Right atrium auricular region (tissue), 2 donors: ENCODE measurements at places on chromosomes 12 and 14.

GRCh38 chr12:46160101-46160980, 108.5 kb downstream of the SLC38A1 start:
- no peak for DNase-seq

GRCh38 chr14:81480741-81481140, 52.9 kb downstream of the SEL1L start:
- no peak for DNase-seq

DNA sequence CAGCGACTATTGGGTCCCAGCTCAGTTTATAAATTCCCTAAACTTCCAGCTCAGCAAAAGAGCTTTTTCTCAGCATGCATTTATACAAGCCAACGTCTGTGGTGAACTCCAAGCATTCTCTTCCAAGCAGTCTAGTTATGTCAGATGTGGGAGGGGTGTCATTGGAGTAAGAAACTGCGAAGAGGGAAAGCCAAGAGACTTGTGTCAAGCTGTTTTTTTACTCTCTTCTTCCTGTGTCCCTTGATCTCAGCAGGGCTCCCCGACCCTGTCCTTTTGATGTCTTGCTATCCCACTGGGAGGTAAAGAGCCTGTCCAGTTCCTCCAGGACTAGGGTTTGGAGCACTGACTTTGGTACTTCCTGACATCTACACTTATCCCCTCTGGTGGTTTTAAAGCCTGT, 69.0 kb downstream of the PPM1H start:
- no peak for DNase-seq

GRCh38 chr14:35944847-35945246, 118.7 kb downstream of the BRMS1L start:
- no peak for DNase-seq

- no peak for DNase-seq
Measured at GRCh38 chr12:61896436-61896835, 363.8 kb upstream of the USP15 start.

DNA sequence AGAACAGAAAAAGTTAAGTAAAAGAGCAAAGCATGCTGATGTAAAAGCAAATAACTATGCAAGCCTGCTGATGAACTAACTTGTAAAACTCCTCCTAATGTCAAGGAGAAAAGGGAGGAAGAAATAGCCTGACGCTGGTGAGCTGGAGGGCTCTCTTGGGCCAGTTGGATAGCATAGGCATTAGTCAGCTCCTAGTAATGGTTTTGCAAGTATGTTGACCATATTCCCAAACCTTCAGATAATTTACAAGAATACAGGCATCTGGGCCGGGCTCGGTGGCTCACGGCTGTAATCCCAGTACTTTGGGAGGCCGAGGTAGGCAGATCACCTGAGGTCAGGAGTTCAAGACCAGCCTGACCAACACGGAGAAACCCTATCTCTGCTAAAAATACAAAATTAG, 871.4 kb downstream of the C12orf50 start:
- DNase-seq: no peak

DNA sequence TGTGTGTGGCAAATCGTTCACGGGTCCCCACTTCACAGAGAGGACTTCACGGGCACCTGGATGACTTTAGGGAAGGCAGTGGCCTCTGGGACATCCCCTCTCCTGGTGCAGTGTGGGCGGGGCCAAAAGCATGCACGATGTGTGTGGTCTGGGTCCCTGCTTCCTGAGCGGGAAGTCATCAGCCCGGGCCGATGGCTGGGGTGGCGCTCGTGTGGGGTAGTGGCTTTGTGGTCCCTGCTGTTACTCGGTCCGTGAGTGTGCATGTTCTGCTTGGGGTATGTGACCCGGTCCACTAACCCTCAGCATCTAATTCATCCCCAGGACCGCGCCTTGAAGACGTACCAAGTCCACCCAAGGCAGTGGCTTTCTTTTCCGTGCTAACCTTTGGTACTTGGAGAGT, 142.5 kb upstream of the RTL1 start:
- no peak for DNase-seq

DNA sequence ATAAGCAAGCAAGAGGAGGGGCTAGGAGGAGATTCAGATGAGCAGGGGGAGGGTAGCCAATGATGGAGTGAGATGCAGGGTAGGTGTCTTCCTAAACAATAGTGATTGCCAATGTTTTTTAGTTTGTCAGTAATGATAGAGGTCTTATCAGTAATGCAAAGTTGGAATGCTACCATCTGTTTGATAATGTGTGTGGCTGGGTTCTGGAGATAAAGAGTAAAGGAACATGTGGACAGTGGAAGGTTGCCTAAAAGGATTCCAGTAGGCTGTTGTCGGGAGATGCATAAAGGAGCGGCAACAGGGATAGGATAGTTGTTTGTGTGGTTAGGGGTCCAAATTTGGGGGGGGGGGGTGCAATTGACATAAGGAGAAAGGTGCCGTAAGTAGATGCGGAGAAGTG, 52.5 kb downstream of the TESPA1 start:
- no peak for DNase-seq

- DNase-seq: no peak
Measured at GRCh38 chr12:43147878-43148277, 404.1 kb downstream of the ADAMTS20 start.

- DNase-seq: no peak
Measured at GRCh38 chr12:68792952-68793351, 15.0 kb upstream of the MDM2 start.

DNA sequence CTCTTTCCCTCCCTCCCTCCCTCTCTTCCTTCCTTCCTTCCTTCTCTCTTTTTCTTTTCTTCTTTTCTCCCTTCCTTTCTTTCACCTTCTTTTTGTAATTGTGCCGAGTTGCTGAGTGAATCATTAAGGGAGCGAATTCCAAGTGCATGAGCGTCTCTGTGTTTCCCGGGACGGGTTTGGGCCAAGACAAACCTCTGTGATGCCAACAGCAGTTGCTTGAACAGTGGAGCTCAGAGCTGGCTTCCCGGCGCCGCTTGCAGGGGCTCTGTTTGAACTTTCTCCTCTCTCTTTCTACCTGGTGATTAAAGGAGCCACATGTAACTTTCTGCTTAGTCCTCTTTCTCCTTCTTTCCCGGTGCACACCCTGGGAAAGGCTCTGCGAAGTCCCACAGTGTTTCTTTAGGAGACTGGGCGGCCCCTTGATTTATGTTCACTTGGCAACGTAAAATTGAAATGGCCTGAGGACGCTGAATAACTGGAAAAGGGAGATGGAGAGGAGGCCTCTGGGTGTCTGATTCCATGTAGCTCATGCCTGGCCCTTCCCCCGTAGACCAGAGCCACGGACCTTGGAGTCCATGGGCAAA, 33.7 kb upstream of the MAP1LC3B2 start:
- DNase-seq: peak; percentile 87

GRCh38 chr14:61887628-61888027, 125.4 kb downstream of the SNAPC1 start:
- DNase-seq: no peak

DNA sequence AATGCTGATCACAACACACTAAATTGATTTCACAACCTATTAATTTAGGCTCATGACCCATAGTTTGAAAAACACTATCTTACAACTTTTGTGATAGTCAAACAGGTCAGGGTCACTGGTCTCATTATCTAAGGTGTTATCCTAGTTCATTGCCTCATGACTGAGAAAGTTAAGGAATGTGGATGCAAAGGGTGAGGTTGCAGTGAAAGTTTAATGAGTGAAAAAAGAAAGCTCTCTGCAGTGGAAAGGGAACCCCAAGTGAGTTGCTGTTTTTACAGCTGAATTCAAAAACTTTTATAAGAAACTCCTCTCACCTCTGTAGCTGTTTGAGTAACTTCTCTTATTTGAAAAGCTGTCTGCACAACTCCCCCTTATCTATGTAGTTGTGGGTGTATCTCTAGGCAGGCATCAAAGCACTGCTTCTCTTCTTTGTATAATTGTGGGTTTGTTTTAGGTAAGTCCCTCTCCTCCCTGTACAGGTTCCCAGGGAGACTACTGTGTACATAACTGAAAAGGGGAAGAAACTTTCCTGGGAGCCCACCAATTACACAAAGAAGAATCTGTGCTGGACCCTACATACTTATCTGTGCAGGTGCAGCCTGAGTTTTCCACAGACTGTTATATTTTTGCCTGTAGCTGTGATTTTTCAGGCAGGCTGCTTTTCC, 18.9 kb downstream of the DNAL1 start:
- no peak for DNase-seq

- DNase-seq: no peak
Measured at GRCh38 chr12:117533687-117534086, 172.3 kb upstream of the NOS1 start.
